ENCODE measurements at places on chromosomes 3 and 15.

DNA sequence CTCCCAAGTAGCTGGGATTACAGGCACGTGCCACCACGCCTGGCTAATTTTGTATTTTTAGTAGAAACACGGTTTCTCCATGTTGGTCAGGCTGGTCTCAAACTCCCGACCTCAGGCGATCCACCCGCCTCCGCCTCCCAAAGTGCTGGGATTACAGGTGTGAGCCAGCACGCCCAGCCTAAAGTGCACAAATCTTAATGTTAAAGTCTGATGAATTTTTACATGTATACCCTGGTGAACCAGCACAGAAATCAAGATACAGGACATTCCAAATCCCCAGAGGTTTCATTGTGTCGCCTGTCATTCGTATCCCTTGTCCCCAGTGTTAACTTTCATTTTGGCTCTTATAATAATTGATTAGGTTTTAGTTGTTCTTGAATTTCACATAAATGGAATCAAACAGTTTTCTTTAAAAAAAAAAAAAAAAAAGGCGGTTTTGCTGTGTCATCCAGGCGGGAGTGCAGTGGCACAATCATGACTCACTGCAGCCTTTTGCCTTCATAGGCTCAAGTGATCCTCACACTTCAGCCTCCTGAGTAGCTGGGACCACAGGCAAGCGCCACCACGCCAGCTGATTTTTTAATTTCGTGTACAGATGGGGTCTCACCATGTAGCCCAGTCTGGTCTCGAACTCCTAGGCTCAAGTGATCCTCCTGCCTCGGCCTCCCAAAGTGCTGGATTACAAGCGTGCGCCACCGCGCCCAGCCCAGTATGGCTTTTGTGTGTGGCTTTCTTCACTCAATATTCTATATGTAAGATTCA lies 1.5 kb upstream of the TM4SF19 start:
- no peak for DNase-seq

DNA sequence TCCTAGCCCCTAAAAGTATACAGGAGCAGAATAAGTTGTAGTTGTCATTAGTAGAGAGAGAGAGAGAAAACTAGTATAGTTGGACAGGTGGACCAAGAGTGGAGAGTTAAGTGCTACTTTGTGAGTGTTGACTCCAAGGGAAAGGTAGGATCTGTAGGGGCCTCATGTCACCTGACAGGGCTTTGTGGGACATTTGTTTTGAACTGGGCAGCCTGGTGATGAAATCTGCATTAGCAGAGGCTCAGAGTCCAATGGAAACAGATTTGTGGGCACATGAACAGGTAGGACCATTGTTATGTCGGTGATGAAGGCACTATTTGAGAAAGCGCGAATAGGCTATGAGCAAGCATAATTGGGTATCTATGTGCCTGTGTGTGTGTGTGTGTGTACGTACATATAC lies 43.5 kb downstream of the SGO1 start:
- no peak for DNase-seq

DNA sequence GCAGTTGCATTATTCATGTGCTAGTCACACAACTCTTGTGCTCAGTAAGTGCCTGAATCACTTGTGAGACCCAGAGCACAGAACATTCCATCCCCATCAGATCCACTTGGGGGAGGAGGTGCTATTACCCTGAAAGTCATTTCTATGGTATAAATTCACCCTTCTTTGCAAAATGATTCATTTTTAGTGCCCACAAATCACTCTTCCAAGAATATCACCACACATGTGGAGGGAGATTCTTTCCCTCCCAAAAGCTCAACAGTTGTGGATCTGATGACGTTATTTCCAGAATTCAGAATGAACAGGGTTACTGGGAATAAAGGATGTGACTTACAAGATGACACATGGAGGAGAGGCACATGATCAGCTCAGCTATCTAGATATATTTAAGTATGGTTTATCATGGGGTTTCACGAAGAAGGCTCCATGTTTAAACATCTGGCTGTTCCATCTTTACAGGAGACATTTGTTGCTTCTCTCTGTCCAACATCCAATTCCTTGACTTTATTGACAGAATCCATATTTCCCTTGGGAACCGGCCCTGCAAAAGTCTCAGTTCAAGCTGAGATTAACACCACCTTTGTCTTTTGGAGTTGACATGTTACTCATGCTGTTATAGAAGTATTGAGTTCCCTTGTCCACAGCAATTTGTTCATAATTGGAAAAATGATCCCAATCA lies 214.2 kb upstream of the PROK2 start:
- peak; percentile 69 for DNase-seq

DNA sequence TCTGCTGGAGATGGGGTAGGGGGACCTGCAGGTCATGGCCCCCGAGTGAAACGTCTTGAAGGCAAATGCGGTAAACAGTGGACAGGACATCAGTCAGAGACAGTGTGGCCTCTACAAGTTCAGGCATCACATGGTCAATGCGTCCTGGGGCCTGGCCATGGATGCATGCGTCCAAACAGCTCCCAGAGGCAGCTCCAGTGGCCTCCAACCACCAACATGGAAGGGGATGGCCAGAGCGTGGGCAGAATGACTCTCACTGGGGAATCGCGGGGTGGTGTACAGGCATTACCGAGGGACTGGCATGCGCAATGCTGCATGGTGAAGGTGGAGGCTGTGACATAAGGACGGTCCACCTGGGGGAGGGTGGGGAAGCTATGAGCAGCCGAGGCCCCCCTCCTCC lies 35.6 kb upstream of the IQSEC1 start:
- DNase-seq, result no peak

- no peak for DNase-seq
These were observed 87.3 kb downstream of the PEX5L start for GRCh38 chr3:179949412-179949811.

DNA sequence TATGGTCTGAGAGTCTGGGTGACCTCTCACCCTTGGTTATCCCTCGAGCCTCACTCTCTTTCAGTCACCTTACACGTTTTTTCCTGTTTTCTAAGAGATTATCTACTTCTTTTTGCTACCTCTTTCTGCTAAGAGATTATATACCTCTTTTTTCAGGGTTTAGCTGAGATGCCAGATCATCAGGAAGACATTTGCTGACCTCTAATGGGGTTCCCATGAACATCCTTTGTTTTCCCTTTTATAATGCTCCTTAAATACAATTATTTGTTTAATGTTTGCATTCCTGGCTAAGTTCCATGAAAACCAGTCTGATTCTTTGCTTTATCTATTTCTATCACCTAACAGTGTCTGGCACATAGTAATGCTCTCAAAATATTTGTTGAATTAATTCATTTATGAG lies 39.6 kb downstream of the LEKR1 start:
- no peak for DNase-seq

- DNase-seq, result no peak
These were observed 104.0 kb upstream of the SLC6A6 start for GRCh38 chr3:14298442-14298841.

GRCh38 chr3:143699424-143699823 lies 148.8 kb downstream of the SLC9A9 start:
- DNase-seq, result no peak

- peak; percentile 15 for DNase-seq
These were observed 758.0 kb downstream of the NTRK3 start for GRCh38 chr15:87498560-87498959.

- DNase-seq, result no peak
These were observed 44.3 kb downstream of the RAB6B start for GRCh38 chr3:133851266-133851906.

- no peak for DNase-seq
These were observed 72.9 kb upstream of the MNS1 start for GRCh38 chr15:56537881-56538280.

- DNase-seq, result no peak
These were observed 121.9 kb upstream of the DPH6 start for GRCh38 chr15:35667908-35668307.

DNA sequence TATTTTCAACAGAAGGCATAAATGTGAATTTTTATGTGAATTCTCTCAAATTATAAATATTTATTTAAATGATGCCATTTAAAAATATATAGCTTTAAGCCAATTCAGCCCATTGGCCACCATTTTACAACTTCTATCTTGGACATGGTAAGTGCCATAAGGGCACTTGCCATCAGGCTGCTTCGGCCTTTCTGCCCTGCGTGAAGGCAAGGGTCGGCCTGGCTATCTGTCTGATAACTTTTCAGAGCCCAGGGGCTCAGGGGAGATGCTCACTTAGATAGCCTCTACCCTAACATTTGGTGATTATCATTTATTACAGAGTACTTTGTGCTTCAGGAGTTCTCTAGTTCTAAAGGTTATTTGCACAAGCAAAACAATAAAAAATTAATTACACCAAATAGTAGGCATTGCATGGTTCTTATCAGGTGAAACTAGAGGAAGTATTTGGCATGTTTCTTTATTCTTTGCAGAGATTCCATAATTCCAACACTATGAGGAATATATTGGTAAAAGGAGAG lies 62.4 kb upstream of the MBNL1 start:
- no peak for DNase-seq

GRCh38 chr3:18862077-18862476 lies 286.2 kb upstream of the KCNH8 start:
- DNase-seq, result no peak

GRCh38 chr3:66033241-66034138 lies 5.2 kb downstream of the MAGI1 start:
- DNase-seq, result no peak

- no peak for DNase-seq
These were observed 161.0 kb upstream of the CCDC54 start for GRCh38 chr3:107216229-107216628.

GRCh38 chr3:107001635-107002034 lies 375.6 kb upstream of the CCDC54 start:
- peak; percentile 35 for DNase-seq

DNA sequence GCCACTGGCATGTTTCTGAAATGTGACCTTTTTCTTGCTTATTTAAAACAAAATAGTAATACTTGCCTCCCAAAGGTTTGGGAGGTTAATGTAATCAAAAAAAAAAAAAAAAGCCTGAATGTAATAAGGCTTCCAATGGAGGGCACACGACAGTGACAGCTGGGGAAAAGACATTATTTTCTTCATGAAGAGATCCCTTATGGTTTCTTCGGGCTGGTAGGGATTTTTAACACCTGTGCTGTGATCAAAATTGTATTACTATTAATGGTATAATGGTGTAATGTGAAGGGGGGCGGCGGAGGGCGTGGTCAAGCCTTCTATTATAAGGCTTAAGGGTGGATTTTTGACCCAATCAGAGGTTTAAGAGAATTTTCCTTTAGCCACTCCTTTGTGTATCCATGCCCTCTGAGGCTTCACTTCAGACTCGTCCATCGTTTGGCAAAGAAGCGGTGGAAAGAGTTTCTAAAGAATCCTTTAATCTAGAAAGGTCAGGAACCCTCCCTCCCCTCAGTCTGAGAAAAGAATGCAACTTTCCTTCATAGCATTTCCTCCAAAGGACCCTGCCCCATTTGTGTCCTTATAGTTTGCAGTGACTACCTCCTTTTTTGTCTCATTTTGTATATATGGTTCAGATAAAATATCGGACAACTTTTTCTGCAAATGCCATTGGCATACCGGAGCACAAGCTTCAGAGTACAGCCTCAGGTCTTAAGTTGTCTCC lies 89.5 kb upstream of the CHD2 start:
- DNase-seq, result peak; percentile 73

DNA sequence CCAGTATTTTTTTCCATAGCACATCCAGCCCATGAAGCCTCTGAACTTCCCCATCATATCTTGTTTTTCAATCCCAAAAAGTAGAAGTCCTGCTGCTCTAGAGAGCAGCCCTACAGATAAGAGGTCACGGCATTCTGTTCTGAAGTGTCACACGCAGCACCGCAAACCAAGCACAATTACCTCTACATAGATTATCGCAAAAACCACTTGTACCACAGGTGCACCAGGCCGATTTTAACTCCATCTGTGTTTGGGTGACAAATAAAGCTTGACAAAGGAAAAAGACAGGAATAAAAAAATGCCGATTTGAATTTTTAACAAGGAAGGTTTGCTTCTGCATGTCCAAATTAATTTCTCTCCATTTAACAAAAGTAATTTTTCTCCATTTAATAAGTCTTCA lies 113.7 kb downstream of the MYO5A start:
- DNase-seq, result no peak

DNA sequence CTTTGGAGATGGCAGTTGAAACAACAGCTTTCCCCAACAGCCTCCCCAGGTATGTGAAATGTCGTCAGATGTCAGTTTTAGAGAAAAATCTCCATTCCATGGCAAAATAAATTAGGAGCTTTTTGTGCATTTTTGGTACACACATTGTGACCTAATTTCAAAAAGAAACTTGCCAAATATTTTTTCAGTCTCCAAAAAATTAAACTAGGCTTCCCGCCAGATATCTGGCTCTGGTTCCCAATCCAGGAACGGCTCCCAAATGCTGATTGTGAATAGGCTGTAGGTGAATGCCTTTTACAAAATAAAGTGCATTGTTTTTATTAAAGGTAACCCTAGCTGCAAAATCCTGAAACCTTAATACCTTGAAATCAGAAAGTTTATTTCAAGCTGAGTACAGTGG lies 10.9 kb downstream of the KCNAB1 start:
- no peak for DNase-seq

GRCh38 chr3:127168271-127168670 lies 24.7 kb upstream of the PRR23E start:
- no peak for DNase-seq

- peak; percentile 70 for DNase-seq
These were observed 4.5 kb upstream of the IL17RC start for GRCh38 chr3:9912294-9912935.

GRCh38 chr3:134029734-134030378 lies at the start of gene SLCO2A1:
Gene SLCO2A1, minus strand, starts transcription at chr3:134029925. Its CDS starts 123 bp downstream, at chr3:134029802.
- DNase-seq, result no peak

DNA sequence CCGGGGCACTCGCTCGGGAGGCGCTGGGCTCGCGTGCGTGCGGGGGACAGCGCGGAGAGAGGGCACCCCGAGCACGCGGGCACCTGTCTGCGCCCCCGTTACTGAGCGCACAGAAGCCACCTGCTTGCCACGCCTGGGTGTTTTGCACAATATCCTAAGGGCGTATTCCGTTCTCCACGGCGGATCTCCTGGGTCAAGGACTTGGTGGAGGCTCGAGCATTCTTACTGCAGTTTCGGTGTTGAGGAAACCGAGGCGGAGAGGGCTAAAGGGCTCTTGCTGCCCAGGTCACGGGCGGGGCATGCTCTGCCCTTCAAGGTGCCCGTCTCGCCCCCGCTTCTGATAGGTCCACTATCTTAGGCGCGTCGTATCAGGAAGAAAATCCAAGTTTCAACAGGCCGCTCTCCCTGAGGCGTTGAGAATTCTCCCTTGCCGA lies 526 bp downstream of the GPD1L start:
- peak; percentile 60 for DNase-seq

DNA sequence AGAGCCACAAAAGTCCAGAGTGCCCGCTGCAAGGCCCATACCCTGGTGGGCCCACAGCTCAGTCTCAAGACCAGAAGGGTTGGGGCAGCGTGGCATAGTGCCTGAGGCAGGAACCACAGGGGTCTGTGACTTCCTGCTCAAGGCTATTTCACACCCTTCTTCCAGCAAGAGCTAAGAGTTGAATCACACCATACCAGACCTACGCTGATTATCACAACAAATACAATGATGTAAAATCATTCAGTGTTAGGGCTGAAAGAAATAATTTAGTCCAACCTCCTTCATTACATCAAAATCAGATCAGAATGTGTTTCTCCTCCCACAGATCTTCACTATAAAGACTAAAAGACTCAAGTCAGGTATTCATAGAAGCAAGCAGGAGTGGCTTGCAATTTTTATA lies 27.8 kb upstream of the ST8SIA2 start:
- no peak for DNase-seq

- peak; percentile 40 for DNase-seq
These were observed 113.4 kb downstream of the ETFA start for GRCh38 chr15:76197703-76198455.

Measured in foreskin keratinocyte (primary cell).